Heart right ventricle (tissue), 16 donors: ENCODE measurements at places on chromosomes 6 and 20.

GRCh38 chr6:111367393-111368088 lies 115.5 kb downstream of the REV3L start:
- no peak for DNase-seq

DNA sequence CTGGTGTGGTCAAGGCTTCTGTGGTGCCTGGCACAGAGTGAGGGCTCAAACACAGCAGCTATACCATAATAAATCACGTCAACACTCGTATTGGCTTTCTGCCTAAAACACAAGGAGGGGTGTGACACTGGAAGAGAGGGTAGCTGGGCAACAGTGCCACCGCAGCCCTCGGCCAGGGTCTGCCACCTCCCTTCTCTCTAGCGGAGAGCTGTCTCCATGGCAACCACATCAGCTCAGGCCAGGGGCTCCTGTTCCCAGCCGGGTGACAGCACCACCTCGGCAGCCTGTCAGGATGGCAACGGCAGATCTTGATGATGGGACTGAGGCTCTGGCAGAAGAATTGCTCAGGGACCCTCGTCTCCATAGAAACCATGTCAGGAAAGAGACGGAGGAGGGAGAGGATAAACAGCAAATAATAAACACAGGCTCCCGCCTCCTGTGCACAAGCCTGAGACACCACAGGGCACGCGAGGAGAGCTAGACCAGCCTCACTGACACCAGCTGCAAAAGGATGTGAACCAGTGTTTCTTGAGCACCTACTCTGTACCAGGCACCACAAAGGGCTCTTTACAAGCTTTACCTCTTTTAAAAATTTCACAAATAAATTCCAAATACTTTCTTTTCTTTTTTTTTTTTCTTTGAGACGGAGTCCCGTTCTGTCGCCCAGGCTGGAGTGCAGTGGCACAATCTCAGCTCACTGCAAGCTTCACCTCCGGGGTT lies 50.4 kb upstream of the TLDC2 start:
- DNase-seq = no peak

DNA sequence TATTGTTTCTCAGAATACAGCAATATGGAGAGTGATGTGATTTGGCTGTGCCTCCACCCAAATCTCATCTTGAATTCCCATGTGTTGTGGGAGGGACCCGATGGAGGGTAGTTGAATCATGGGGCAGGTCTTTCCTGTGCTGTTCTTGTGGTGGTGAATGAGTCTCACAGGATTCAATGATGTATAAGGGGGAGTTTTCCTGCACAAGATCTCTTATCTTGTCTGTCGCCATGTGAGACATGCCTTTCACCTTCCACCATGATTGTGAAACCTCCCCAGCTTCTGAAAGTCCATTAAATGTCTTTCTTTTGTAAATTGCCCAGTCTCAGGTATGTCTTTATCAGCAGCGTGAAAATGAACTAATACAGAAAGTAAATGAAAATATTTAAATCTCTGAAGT lies 234.8 kb upstream of the TENT5A start:
- DNase-seq = no peak

- no peak for DNase-seq
Observed at GRCh38 chr20:16607364-16608276, 34.4 kb upstream of the KIF16B start.

GRCh38 chr6:16480763-16481560 lies 242.6 kb downstream of the GMPR start:
- DNase-seq = no peak

DNA sequence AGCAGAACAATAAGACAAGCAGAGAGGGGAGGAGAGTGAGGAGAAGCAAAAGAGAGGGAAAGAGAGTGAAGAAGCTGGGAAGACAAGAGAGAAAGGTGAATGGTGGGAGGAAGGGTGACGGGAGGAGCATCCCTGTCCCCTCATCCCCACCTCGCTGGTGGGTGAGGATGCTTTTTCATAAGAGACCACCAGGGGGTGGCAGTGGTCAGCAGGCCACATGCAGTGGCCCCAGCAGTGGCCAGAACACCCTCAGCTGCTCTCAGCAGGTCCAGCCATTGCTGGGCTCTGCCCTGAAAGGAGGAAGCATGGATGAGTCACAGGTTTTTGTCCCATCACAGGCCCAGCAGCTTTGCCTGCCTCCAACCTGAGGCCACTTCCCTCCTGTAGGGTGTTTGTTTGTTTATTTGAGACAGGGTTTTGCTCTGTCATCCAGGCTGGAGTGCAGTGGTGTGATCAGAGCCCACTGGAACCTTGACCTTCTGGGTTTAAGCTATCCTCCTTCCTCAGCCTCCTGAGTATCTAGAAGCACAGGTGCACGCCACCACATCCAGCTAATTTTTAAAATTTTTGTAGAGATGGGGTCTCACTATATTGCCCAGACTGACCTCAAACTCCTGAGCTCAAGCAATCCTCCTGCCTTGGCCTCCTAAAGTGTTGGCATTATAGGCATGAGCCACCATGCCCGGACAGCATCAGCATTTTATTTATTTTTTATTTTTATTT lies 24.0 kb downstream of the FGD2 start:
- DNase-seq = peak; percentile 62
